Omental fat pad (tissue), 4 donors: ENCODE measurements at places on chromosomes 3 and 15. TPM values are rescaled to one million over a fixed set of nuclear protein-coding genes. Genes with fewer than 3 reads are reported as not detected.

Gene GOLGA6L4
- 9.6 TPM for total RNA-seq

Gene KBTBD8
- 1.1 TPM for total RNA-seq

Gene COL8A1
- total RNA-seq = 303 TPM

Gene PLA2G4E
- total RNA-seq = 0.12 TPM

Gene FAM81A
- 0.38 TPM for total RNA-seq

Gene PGBD4
- 0.84 TPM for total RNA-seq

Gene CIP2A
- total RNA-seq = 5.8 TPM

Gene NSMCE3
- total RNA-seq = 7.1 TPM

Gene CNTN6
- total RNA-seq = 1.0 TPM

Gene SLC7A14
- total RNA-seq = under 0.01 TPM

Gene TUBGCP4
- 10.5 TPM for total RNA-seq

Gene C3orf80
- total RNA-seq = 0.38 TPM

Gene GDPGP1
- 4.2 TPM for total RNA-seq

Gene RHOV
- not detected for total RNA-seq

Gene TRPM1
- not detected for total RNA-seq

Gene TM6SF1
- 6.2 TPM for total RNA-seq

Gene SYNM
- 49.7 TPM for total RNA-seq

Gene GPX1
- total RNA-seq = 524 TPM

Gene ARID3B
- 16.9 TPM for total RNA-seq

Gene STIMATE
- 16.1 TPM for total RNA-seq

Gene CHP1
- total RNA-seq = 220 TPM

Gene FEZF2
- total RNA-seq = not detected

Gene SMARCC1
- 31.6 TPM for total RNA-seq

Gene CCNB2
- 5.8 TPM for total RNA-seq

Gene FAM174B
- 3.1 TPM for total RNA-seq

Gene FBXW12
- not detected for total RNA-seq

Gene AMT
- 1.6 TPM for total RNA-seq

Gene SV2B
- 4.9 TPM for total RNA-seq

Gene CP
- 13.8 TPM for total RNA-seq

Gene SLC2A2
- total RNA-seq = not detected

Gene MESP2
- 0.48 TPM for total RNA-seq

Gene CTSH
- 130 TPM for total RNA-seq

Gene TRIM59
- 1.3 TPM for total RNA-seq

Gene FBXO40
- not detected for total RNA-seq

Gene B3GNT5
- total RNA-seq = 7.9 TPM

Gene ASB14
- not detected for total RNA-seq

Gene IDH2
- total RNA-seq = 43.7 TPM

Gene MCF2L2
- 0.31 TPM for total RNA-seq

Gene ADAMTSL3
- 4.9 TPM for total RNA-seq

Gene EPHB1
- total RNA-seq = 0.75 TPM

Gene LRRC31
- not detected for total RNA-seq

Gene DUOX2
- 0.13 TPM for total RNA-seq

Gene HYAL1
- 32.3 TPM for total RNA-seq

Gene KBTBD13
- not detected for total RNA-seq

Gene CCR4
- 0.69 TPM for total RNA-seq

Gene RARB
- 3.2 TPM for total RNA-seq

Gene DPPA2
- total RNA-seq = not detected
